SJCRH30 (cell line): ENCODE measurements at places on chromosomes 3 and 15. TPM values are rescaled to one million over a fixed set of nuclear protein-coding genes. Genes with fewer than 3 reads are reported as not detected.
A peak's percentile ranks its signal among the peaks of the same experiment; 100 is the strongest.

AADACL2 gene
- total RNA-seq, result not detected in 2 replicates

GRCh38 chr15:63708126-63708772, 111.1 kb downstream of the FBXL22 start:
- no peak for DNase-seq

DNA sequence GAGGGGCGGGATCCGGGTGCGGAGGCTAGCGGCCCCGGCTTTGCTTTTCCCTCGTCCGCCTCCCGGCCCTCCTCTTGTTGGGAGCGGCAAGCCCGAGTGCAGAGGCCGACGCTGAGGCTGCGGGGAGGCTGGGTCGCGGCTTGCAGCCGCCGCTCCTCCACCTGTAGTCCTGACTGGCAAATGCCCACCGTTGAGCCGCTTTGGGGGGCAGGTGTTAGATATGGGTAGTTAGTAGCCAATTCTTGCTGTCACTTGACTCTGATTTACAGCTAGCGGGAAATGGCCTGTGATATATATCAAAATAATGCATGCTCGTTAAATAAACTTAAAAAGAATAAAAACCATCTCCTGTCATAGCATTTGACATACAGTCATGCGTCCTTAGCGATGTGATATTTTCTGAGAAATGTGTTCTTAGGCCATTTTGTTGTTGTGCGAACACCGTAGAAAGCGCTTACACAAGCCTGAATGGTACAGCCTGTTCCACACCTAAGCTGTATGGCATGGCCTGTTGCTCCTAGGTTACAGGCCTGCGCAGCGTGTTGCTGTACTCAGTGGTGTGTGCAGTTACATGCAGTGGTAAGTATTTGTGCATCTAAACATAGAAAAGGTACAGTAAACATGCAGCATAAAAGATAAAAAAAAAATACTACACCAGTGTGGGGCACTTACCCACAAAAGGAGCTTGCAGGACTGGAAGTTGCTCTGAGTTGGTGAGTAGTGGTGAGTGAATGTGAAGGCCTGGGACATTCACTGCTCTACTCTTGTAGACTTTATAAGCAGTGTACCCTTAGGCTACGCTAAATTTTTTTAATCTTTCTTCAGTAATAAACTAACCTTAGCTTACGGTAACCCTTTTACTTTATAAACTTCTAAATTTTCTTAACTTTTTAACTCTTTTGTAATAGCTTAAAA, 873 bp downstream of the CAPN7 start:
- peak; percentile 46 for DNase-seq

DNA sequence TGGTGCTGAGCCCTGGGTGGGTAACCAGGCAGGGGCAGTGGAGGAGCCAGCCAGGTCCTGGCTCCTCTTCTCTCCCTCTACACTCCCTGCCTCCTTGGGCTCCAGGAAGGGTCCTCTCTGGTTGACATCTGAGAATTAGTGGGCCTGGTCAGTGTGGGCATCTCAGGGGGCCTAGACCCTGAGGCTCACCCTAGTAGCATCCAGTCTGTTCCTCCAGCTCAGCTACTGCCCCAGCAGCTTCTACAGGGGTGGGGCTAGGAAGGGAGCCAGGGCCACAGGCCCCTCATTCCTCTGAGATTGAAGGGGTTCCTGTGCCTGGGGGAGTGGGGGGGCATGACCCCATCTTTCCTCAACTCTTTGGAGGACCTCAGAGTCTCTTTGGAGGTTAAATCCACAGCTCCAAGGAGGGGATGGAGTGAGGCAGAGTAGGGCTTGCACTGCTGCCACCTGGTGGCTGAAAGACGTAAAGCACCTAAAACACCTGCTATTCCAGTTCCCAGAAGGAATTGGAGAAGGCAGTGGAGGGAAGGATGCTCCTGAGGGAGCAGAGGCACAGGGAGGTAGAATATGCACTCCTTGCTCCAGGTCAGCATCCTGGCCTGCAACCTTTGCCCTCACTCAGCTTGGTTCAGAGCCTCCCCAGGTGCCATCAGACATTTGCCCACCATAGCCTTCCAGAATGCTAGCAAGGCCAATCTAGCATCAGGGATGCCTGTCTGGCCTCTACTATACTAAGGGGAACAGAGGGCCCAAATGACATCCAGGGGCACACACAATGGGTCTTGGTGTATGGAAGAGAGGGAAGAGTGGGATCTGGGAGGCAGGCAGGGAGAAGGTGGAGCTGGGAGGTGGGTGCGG, 25.1 kb downstream of the C3orf18 start:
- DNase-seq, result peak; percentile 80

- no peak for DNase-seq
Measured at GRCh38 chr3:60954048-60954447, 297.2 kb downstream of the FHIT start.

DNA sequence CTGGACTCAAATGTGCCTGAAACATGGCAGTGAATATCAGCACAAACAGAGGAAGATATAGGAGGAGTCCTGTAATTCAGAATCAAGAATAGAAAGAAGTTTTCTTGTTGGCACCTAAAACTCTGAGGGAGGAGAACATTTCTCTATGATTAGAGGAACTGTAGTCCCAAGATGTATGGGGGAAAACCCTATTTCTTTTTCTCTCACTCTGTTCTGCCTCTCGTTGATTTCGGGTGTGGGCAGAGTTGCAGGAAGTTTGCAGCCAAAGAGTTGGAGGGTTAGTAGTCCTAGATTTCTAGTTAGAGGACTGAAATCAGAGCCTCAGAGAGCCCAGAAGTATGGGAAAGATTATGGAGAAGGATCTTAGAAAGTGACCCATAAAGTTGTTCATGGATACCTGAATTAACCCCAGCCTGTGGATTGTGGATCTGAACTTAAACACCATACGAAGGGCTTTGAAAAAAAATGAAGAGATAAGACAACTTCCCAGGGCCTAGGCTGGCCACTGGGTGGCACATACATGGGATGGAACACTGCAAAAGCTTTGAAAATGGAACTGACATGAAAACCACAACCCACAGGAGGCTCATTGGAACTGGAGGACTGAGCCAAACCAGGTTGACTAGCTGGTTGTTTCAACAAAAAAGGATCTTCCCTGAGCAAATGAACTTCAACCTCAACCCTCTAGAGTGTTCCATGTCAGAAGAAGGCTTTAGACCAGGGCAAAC, 34.6 kb downstream of the FMN1 start:
- DNase-seq, result no peak
